Trophoblast cell (in vitro differentiated cells and primary cell): ENCODE measurements at places on chromosomes 7 and 10.

- H3K4me3 ChIP-seq, result no peak overlapping the region
- H3K27ac ChIP-seq, result no peak overlapping the region
- no peak for DNase-seq
- no peaks in the 10 kb centered on the region for H3K27me3 ChIP-seq
- peaks cover 3% of the 10 kb centered on the region for H3K4me1 ChIP-seq
Observed at GRCh38 chr10:110508159-110508788, 10.6 kb downstream of the DUSP5 start.

GRCh38 chr10:4766454-4766853, 59.6 kb upstream of the AKR1E2 start:
- no peak overlapping the region for H3K4me3 ChIP-seq
- no peaks in the 10 kb centered on the region for H3K27me3 ChIP-seq
- H3K36me3 ChIP-seq, result no peaks in the 10 kb centered on the region
- H3K4me1 ChIP-seq, result no peaks in the 10 kb centered on the region

DNA sequence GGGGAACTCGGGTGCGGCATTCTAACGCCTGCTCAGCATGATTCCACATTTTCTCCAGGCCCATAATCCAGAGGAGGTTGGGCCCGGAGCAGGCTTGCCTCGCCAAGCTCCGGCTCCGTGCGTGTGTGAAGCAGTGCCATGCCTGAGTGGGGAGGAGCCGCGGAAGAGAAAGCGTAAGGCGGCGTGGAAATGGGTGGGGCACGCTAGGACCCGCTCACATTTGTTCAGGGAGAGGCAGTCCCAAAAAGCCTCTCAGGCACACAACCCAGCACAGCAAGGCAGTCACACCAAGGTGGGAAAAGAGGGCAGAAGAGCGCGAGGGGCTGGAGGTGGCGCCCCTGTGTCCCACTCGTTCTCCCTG, 695 bp upstream of the VDAC2 start:
- H3K4me3 ChIP-seq, result peak overlapping the region; percentile 97
- no peaks in the 10 kb centered on the region for H3K27me3 ChIP-seq
- H3K4me1 ChIP-seq, result peaks cover 11% of the 10 kb centered on the region
- H3K36me3 ChIP-seq, result peaks cover 14% of the 10 kb centered on the region
- peak; percentile 62 for DNase-seq

GRCh38 chr7:87370660-87371180, 25.3 kb downstream of the CROT start:
- no peak for DNase-seq
- H3K27me3 ChIP-seq, result no peaks in the 10 kb centered on the region
- no peak overlapping the region for H3K4me3 ChIP-seq
- no peak overlapping the region for H3K27ac ChIP-seq

- DNase-seq, result no peak
- H3K4me1 ChIP-seq, result peaks cover 9% of the 10 kb centered on the region
- H3K27ac ChIP-seq, result no peak overlapping the region
- no peaks in the 10 kb centered on the region for H3K36me3 ChIP-seq
Observed at GRCh38 chr10:132237871-132238270, 51.1 kb downstream of the DPYSL4 start.

GRCh38 chr7:2966466-2967078, 77.1 kb downstream of the CARD11 start:
- H3K36me3 ChIP-seq, result no peaks in the 10 kb centered on the region
- no peak for DNase-seq
- H3K27me3 ChIP-seq, result no peaks in the 10 kb centered on the region
- H3K4me1 ChIP-seq, result no peaks in the 10 kb centered on the region
- H3K4me3 ChIP-seq, result no peak overlapping the region
